ENCODE measurements at places on chromosomes 2 and 18.

- DNase-seq: no peak
These were observed 106.8 kb upstream of the TMEM178A start for GRCh38 chr2:39558906-39559305.

- no peak for DNase-seq
These were observed 1.4 kb upstream of the MARCO start for GRCh38 chr2:118940486-118941120.

DNA sequence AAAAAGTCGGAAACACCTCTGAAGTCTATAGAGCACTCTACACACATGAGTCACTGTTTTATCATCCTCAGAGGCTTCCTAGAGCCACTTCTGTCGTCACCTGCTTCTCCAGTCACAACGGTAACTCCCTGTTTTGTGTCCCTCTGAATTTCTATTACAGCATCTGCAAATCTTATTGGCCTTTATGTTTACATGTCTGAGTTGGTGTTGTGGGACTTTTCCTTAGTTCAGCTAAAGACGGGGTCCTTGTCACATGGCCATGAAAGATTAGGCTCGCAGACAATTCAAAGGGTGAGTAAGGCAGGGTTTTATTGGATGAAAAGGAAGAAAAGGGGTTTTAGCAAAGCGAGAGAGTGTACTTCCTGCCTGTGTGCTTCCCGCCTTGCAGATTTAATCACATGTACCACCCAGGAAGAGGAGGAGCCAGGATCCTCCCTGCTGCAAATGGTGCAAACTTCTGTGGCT, 185.6 kb downstream of the LPIN1 start:
- DNase-seq: no peak

- no peak for DNase-seq
These were observed 3.9 kb upstream of the CCDC102B start for GRCh38 chr18:68793951-68794350.

GRCh38 chr2:15712551-15713342, 121.1 kb downstream of the DDX1 start:
- DNase-seq: no peak

GRCh38 chr2:45862843-45863242, 211.4 kb downstream of the PRKCE start:
- DNase-seq: no peak

GRCh38 chr2:140186313-140186712, 1406.1 kb upstream of the NXPH2 start:
- DNase-seq: no peak

DNA sequence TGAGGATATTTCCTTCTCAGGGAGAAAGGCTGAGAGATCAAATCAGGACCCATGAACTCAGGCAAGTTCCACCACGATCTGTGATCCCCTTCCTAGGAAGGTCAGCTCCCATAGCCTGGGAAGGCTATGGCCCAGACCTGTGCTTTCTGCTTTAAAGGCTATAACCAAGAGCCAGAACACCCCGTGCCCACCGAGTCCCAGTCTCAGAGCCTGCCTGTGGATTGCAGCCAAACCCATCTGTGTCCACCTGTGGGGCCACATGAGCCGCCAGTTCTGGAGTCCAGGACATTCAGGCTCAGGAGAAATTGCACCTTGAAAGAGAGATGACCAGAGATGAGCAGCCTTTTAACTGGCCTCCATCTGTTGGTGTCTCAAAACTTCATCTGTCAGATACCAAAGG, 46.9 kb downstream of the MAL start:
- DNase-seq: no peak

DNA sequence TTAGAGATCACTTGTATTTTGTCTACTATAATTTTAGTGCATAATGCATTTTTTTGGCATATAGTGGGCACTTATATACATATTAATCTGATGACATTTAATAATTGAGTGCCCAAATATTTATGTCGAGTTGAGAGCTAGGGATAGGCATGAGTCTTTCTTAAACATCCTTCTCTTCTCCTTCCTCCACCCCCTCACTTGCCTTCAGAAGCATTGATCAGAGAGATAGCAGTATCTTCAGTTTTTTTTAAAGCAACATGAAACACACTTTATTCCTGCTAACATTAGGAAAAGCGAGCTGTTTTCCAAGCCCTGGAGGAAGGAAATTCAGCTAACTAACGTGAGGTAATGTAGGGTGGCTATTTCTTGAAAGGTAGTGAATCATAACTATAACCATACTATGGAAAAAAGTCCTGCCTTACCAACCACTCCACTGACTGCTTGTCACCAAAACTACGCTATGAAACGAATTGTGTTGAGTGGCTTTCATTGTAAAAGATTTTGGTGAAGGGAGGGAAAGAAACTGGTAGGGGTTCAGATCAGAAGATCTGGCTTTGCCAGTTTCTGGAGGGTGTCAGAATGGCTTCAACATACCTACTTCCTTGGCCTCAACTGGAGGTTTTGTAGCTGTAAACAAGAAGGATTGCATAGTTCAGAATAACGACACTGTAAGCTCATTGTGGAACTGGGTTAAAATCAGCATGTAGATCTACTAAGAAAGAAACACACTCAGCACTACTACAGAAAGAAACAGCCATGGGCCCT, 2.3 kb upstream of the ITGA4 start:
- DNase-seq: no peak

DNA sequence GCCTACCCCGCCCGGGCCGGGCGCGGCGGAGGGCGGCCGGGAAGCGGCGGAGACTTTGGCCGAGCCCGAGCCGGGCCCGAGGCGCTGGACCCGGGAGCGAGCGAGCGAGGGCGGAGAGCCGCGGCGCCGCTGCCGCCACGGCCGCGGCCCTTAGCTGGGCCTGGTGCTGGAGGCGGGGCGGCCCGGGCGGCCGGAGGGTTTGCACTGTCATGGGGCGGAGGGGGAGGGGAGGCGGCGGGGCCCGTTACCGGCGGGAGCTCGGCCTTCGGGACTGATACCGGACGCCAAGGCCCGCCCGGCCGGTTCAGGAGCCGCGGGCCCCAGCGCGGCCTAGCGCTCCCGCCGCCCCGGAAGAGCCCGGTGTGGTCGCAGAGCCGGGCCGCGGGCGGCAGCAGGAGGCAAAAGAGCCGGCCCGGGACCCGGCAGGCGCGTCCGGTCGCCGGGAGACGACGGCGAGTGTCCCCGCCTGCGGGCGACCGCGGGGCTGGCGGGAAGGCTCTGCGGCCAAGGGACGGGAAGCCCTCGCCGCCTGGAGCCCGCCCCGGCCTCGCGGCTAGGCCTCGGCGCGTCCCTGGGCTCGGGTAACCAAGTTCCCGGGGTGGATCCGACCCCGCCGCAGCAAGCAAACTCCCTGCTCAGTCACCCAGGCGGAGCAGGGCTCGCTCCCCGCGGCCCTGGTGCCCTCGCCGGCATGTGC, 697 bp downstream of the KCMF1 start:
- DNase-seq: peak; percentile 36

- DNase-seq: no peak
These were observed 26.6 kb downstream of the PLB1 start for GRCh38 chr2:28522481-28522880.

DNA sequence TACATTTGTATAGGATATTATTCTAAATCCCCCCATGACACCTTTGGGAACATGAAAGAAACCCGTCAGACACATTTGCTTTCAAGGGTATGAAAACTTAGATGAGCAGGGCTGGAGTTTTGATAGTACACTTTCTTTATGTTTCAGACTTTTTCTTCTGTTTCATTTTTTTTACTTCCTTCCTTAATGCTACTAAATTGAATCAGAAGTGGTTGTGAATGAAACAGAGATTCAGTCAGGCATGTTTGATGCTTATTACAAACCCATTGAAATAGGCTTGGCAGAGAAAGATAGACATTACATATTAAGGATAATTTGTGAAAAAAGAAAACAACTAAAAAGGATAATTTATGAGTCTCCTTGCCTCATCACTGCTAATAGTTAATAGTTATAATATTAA, 26.8 kb downstream of the SLC30A6 start:
- DNase-seq: no peak

GRCh38 chr2:12068796-12069538, 322.5 kb downstream of the LPIN1 start:
- no peak for DNase-seq

- no peak for DNase-seq
These were observed 428.4 kb upstream of the HNMT start for GRCh38 chr2:137535897-137536296.

DNA sequence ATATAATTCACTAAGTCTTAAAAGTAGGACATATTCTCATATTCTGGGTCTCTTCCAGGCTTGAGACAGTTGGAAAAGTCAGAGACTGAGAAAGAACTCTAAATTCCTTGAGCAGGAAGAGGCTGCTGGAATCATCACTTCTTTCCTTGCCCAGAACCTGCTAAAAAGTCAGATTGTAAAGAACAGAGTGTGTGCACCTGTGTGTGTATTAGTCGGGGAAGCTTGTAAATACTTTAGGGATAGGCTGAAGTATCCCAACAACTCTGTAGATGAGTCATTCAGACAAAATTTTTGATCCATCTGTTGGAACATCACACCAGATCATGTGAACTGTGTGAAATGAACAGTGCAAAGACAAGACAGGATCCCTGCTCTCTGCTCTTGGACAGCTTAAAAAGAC, 16.1 kb downstream of the GAREM1 start:
- no peak for DNase-seq

GRCh38 chr18:76495006-76495370, at the start of gene ZNF516:
TSS of gene ZNF516 (minus strand) at chr18:76495242. CDS start at chr18:76443054, 52,188 bp downstream.
- no peak for DNase-seq

GRCh38 chr18:61825386-61825785, 67.4 kb downstream of the RNF152 start:
- no peak for DNase-seq

GRCh38 chr2:239929504-239929903, 95.6 kb downstream of the NDUFA10 start:
- no peak for DNase-seq

DNA sequence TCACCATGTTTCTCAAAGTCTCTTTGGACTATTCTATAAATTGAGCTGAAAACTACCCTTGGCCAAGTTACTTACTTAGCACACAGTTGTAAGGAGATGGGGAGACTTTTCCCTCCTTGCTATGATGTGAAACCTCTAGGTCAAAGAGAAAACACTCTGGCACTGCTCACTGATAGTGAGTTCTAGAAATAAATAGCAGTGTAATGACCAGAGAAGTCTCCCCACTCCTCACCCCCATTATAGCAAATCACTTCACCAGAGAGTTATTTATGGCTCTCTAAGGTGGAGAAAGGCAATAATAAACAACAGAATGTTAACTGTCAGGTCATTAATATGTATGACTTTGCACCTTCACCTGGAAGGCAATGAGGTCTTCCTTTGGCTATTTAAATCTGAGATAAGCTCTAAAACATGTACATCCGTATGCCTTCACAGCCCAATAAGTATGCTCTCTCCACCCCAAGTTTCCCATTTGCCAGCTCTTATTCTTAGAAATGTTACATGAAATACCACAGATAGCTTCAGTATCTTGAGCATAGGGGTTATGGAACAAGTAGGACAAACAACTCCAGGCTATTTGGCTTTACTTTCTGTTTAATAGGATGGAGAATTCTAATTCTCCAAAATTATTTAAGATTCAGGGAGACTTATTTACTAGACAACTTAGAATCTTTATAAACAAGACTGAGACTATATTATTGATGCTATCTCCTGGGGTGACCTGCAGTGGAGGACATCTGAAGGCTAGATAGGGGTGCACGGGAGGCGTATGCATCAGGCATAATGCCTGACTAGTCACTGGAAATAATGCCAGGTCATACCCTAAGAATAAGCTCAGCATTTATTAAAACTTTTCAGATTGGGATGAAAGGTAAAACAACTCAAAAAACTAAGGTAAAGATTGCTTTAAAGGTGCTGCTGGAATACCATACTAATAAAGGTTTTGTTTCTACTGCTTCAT, 65.3 kb upstream of the DTNB start:
- DNase-seq: no peak

- no peak for DNase-seq
These were observed 19.9 kb downstream of the ASB18 start for GRCh38 chr2:236244256-236244655.

DNA sequence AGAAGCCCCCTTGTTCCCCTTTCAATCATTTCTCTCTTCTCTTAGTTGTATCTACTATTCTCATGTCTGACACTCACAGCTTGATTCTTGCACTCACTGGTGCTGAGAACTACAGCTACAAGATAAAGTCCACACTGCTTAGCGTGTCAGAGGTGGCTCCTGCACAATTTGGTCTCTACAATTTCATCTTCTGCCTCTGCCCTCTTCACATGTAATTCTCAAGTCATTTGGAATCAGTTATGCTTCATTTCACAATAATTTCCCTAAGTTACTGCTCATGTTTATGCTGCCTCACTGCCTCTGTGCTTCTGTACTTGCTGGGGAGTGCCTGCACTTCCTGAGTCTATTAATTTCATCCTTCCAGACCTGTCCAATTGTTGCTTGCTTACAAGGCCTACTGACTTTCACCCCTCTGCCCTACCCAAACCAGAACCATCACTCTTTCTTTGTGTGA, 11.6 kb upstream of the NAB1 start:
- no peak for DNase-seq

- DNase-seq: no peak
These were observed 44.2 kb downstream of the TMEM37 start for GRCh38 chr2:119475857-119476244.

- DNase-seq: no peak
These were observed 459.1 kb downstream of the CDH2 start for GRCh38 chr18:27717816-27718215.

DNA sequence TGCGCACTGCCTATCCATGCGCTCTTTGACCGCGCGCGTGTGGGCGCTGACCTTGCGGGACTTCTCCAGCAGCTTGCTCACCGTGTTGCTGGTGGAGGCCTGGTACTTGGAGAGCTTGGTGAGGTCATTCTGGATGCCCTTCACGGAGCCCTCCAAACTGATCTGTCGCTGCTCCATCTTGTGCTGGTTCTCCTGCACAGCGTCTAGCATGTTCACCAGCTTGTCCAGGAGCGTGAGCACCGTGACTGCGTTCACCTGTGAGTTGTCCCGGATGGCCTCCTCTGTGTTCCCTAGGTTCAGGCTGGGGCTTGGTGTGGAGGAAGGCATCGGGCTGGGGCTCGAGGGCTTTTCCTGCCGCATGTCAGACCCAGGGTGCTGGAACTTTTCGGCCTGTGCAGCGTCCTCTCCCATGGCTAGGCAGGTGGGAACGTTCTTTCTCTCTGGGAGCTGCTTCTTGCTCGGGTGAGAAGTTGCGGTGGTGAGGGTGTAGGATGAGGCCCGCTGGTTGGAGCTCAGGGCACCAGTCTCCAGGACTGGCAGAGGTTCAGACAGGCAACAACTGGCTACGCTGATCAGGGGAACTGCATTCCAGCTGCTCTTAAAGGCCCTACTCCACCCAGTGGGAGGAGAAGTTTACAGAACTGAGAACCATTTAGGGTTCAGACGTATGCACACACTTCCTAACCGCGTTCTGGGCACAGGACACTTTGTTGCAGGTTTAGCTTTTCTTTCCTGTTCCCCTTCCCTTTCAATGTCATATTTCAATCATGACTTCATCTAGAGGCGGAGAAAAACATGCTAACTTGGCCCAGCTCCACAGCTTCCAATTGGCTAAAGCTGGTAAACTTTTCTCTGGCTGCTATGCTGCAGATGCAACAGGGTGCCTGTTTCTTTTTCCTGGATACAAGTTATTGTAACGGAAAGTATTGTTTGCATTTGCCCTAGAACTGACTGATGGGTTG, at the start of gene CAVIN2:
CAVIN2 (minus strand) TSS at position 574 of the 962 bp plus-strand sequence; CDS start at position 411, 163 bp downstream.
- DNase-seq: no peak

- DNase-seq: no peak
These were observed 167.4 kb downstream of the THSD7B start for GRCh38 chr2:136932700-136933099.

Data from stimulated activated CD4-positive, alpha-beta T cell treated with anti-CD3 and anti-CD28 coated beads, TNF-alpha, amount 100 ng/mL, for 24 hours (primary cell).